ENCODE measurements at places on chromosomes 3 and 15.

GRCh38 chr15:32670623-32671022, 29.1 kb downstream of the SCG5 start:
- DNase-seq = no peak

DNA sequence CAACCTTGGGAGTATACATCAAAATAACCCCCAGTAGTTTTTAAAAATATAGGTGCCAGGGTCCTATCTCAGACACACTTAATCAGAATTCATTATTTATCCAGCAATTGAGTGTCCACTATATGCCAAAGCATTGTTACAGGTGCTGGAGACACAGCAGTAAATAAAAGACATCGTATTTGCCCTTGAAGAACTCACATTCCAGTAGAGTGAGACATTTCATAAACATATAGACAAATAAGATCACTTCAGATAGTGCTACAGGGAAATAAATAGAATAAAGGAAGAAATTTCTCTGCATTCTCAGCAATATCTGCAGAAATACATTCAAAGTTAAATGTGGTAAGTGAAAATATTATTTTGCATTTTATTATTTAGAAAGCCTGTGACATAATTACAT, 34.1 kb upstream of the ANKRD28 start:
- DNase-seq = no peak

GRCh38 chr3:107412376-107412775, 35.1 kb downstream of the CCDC54 start:
- DNase-seq = no peak

GRCh38 chr15:59711451-59712243, 22.5 kb upstream of the BNIP2 start:
- DNase-seq = no peak

DNA sequence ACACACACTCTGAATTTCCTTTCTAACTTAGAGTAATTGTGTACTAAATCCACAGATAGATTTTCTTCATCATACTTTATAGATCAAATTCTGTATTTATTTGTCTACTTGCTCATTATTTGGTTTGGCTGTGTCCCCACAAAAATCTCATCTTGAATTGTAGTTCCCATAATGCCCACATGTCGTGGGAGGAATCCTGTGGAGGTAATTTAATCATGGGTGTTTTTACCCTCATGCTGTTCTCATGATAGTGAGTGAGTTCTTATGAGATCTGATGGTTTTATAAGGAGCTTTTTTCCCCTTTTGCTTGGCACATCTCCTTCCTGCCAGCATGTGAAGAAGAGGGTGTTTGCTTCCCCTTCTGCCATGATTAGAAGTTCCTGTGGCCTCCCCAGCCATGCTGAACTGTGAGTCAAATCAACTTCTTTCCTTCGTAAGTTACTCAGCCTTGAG, 198.3 kb upstream of the TGFBR2 start:
- no peak for DNase-seq

DNA sequence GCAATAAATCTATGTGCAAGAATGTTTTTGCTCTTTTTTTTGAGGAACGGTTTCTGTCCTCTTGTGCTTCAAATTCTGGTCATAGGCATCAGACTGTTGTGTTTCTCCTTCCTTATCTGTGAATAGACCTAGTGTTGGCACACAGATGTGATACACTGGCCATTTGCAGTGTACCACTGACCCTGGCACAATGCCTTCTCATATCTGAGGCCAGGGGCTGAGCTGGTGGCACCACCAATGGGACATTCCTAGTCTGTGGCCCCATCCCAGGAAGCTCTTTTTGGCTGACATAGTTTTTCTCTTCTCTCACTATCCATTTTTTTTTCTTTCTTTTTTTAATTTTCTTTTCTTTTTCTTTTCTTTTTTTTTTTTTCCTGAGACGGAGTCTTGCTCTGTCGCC, 40.4 kb downstream of the SH3GL3 start:
- DNase-seq = no peak

GRCh38 chr3:149941186-149941585, 29.5 kb downstream of the PFN2 start:
- no peak for DNase-seq

GRCh38 chr3:112635674-112636073, 5.3 kb downstream of the CCDC80 start:
- peak; percentile 69 for DNase-seq

- no peak for DNase-seq
These were observed 77.0 kb downstream of the BBX start for GRCh38 chr3:107599772-107600145.

DNA sequence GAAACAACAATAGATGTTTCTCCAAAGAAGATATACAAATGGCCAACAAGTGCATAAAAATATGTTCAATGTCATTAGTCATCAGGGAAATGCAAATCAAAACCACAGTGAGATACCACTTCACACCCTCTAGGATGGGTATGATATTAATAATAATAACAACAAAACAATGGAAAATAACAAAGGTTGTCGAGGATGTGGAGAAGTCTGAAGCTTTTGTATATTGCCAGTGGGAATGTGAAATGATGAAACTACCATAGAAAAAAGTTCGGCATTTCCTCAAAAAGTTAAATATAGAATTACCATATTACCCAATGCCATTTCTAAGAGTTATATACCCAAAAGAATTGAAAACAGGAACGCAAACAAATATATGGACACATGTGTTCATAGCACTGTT, 10.8 kb downstream of the BHLHE40 start:
- no peak for DNase-seq

- no peak for DNase-seq
These were observed 133.2 kb upstream of the COL8A1 start for GRCh38 chr3:99505200-99505599.

GRCh38 chr3:70840106-70840870, 527.9 kb upstream of the MDFIC2 start:
- DNase-seq = no peak

DNA sequence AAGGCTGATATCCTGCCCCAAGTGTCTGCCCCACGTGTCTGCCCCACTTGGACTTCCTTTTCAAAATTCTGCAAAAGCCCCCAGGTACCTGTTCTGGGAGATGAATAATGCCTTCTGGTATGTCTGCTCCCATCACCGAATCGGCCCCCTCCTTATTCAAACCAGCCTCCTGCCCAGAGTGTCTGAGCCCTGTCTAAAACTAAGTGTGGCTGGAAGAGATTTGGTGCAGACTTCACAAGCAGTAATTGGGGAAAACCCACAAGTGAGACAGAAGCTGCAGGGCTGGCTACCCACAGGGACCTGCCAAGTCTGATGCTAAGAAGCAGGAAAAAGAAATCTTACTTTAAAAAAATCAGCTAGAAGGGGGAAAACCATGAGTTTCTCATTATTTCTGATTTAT, 85.1 kb downstream of the DUT start:
- no peak for DNase-seq

DNA sequence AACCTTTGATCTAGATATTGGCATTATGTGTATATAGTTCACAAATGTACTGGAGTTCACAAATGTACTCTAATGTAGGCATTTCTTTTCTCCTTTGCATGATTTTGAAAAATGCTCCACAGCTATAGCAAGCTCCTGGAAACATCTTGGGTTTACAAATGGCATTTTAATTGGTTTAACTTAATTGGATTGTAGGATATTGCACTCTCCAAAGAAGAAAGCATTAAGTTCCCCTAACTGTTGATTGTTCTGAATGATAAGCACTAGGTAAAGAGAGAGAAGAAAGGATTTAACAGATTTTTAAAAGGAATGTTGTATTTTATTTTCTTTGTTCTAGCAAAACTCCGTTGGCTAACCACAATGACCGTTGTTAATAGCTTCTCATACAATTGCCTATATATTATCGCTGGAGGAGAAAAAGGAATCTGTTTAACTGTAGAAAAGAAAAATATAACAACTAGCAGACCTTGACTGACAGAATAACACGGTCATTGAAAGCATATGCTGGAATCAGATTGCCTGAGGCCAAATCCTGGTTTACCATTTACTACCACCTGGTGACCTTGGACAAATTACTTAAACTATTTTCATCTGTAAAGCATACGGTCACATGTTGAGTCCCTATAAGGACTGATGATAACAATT, 170.8 kb downstream of the PEX5L start:
- DNase-seq = peak; percentile 17

GRCh38 chr15:74208496-74208895, 5.9 kb upstream of the STRA6 start:
- no peak for DNase-seq

DNA sequence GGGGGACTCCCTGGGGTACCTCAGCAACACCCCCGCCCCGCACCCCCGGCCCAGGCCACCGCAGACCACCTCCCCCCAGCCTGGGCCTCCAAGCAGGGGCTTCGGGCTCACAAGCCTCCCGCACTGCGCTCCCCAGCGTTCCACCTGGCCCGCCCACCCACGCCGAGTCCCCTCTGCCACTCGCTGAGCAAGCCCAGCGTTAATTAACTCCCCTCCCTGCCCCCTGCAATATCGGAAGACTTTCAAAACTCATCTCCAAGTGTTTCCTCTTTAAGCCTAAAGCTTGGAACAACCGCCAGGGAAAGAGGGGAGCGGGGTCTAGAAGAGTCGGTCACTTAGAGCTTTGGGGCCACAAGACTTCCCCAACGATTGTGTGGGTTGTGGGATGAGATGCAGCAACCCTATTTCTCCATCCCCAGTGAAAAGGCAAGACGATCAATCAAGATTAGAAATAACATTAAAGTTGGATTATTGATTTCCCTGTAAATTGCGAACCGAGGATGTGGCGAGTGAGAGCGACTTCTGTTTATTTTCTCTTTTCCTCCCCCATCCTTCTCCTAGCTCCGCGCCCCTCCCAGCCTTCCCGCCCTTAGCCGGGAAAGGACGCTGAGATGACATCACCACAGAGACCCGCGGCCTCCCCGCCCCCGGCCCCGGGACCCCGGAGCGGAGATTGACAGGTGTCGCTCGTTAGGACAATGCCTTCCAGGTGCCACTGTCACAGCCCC, 30.2 kb downstream of the NR2F2 start:
- peak; percentile 69 for DNase-seq

DNA sequence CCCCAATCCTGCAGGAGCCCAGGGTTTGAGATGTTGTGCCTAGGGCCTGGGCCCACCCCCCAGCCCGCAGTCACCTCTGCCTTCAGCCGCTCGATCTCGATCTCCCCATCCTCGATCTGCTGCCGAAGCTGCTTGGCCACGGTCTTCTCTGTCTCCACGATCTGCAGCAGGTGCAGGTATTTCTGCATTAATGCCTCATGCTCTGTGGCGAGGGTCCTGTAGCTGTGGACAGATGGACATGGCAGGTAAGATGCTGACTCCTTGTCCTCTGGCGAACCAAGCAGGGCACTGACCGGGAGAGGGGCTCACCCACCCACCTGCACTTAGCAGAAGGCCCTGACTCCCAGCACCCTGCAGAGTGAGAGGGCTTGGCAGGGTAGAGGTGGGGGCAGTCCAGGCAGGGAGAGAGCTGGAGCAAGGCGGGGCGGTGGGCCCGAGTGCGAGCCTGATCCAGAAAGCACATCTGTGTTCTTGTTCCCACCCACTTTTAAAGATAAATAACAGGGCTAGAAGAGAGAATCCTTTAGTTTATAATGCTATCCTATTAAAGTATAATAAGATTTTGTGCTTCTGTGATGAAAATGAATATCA, 32.2 kb downstream of the RASGRF1 start:
- DNase-seq = no peak

GRCh38 chr3:38455639-38456430, 2.1 kb downstream of the ACVR2B start:
- no peak for DNase-seq

All from renal pelvis (tissue), 12 donors.